ENCODE measurements at places on chromosomes 6 and 20. TPM values are rescaled to one million over a fixed set of nuclear protein-coding genes. Genes with fewer than 3 reads are reported as not detected.

- DNase-seq = no peak
Observed at GRCh38 chr6:150770637-150771036, 94.9 kb upstream of the MTHFD1L start.

DNA sequence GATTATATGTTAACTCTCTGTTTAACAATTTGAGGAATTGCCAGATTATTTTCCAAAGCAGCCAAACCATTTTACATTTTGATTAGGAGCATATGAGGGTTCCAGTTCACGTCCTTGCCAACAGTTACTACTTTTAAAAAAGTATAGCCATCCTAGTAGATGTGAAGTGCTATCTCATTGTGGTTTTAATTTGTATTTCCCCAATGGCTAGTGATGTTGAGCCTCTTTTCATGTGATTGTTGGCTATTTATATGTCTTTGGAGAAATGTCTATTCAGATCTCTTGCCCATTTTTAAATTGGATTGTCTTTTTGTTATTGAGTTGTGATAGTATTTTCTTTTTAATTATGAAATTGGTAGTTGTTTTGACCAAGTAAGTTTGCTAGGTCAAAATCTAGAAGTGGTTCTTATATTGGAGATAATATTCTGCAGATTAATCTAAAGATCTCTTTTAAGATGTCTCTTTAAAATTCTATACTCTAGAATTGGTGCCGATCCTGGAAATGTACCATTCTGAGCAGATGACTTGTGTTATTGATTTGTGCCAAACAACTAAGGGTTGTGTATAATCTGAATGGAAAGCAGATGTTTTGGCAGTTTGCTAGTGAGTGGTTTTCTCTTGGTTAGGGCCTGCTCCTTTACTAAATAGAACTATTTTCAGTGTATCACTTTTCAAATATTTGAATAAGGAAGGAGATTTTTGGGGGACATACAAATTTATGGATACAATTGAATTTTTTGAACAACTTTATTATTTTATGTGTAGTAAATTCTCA lies 99.5 kb downstream of the CDKAL1 start:
- DNase-seq = no peak

FRK gene
- not detected for total RNA-seq

DLK2 gene
- total RNA-seq = 0.50 TPM

GRCh38 chr6:56501993-56502392 lies 140.7 kb downstream of the DST start:
- no peak for DNase-seq

PTCHD4 gene
- not detected for total RNA-seq
